Activated CD8-positive, alpha-beta memory T cell treated with anti-CD3 and anti-CD28 coated beads for 48 hours (primary cell): ENCODE measurements at places on chromosomes 4 and X.

DNA sequence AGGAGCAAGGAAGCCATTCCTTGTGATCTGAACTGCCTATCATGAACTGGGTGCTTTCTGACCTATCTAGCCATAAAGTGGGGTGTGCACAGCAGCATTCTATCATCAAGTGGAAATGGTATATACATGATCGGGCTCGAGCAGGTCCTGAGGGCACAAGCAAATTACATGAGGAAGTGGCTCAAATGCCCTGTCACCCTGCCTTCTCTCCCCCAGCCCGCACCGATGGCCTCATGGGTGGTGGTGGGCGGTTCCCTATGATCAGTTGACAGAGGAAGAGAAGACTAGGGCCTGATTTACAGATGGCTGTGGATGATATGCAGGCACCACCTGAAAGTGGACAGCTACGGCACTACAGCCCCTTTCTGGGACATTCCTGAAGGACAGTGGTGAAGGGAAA lies 46.3 kb upstream of the BCLAF3 start:
- DNase-seq, result no peak

- no peak for DNase-seq
These were observed 35.8 kb downstream of the GPM6A start for GRCh38 chr4:175776217-175776616.

GRCh38 chr4:55673424-55673823 lies 37.3 kb upstream of the NMU start:
- DNase-seq, result no peak

DNA sequence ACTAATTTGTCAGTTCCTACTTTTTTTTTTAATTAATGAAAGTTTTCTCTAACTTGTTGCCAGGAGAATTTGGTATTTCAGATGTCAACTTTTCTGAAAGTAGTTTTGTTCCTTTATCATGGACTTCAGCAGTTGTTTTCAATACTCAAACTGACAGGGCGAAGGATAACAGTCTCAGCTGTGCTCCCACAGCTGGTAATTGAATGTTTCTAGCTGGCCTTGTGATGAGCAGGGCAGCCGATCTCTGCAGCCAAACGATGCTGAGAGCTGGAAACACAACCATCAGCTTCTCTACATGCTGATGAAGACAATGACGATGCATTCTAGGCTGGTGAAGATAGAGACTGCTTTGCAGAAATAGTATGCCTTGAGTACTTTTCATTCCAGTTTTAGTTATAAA lies 130.0 kb upstream of the MAP9 start:
- DNase-seq, result no peak

GRCh38 chr4:59608466-59608865 lies 1591.7 kb upstream of the ADGRL3 start:
- no peak for DNase-seq

DNA sequence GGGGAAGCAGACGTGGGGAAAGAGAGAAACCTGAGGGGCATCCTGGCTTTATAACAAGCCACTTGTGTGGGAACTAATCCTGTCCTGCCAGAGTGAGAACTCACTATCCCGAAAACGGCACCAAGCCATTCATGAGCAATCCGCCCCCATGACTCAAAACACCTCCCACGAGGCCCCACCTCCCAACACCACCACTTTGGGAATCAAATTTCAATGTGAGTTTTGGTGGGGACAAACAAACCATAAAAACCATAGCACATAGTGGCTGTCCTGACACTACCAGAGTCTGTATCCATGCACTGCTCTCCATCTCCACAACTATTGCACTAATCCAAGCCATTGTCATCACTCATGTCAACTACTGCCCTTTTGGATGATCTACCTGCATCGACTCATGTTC lies 28.5 kb upstream of the SEPTIN6 start:
- no peak for DNase-seq

DNA sequence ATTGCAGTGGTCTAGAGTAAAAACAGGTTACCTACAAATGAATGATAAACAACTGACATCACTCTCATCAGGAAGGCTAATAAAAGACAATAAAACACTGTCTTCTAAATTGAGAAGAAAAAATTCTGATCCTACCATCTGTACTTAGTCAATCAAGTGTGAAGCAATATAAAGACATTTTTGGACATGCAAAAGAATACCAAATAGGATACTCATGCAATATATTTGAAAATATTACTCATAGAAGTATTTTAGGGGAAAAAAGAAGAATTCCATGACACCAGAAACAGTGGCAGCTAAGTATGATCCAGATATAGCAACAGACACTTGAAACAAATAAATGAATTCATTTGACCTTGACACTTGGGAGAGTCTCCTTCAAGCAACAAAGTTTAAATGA lies 63.8 kb upstream of the FAM120C start:
- DNase-seq, result no peak

- DNase-seq, result no peak
These were observed 79.8 kb downstream of the CLCN5 start for GRCh38 chrX:50002067-50002714.

- DNase-seq, result no peak
These were observed 614.5 kb downstream of the TMA16 start for GRCh38 chr4:164108971-164109370.

- DNase-seq, result no peak
These were observed 194.4 kb downstream of the CBR4 start for GRCh38 chr4:168815379-168816345.

DNA sequence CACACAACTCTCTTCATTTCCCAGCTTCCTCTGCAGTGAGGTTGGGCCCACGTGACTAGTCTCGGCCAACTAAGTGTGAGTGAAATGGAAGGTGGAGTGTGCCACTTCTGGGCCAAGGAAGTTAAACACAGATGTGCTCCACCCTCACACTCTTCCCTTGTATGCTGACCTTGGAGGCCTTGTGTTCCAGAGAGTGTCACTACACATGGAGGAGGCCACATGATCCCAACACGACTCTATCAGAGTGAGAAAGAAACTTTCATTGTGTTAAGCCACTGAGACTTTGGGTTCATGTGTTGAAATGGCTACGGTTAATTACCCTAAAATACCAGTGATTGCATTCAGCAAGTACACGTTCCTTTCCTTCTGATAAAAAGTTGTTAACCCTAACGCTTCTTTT lies 55.1 kb downstream of the TBC1D9 start:
- no peak for DNase-seq

GRCh38 chr4:24973747-24974601 lies 56.8 kb downstream of the LGI2 start:
- no peak for DNase-seq

DNA sequence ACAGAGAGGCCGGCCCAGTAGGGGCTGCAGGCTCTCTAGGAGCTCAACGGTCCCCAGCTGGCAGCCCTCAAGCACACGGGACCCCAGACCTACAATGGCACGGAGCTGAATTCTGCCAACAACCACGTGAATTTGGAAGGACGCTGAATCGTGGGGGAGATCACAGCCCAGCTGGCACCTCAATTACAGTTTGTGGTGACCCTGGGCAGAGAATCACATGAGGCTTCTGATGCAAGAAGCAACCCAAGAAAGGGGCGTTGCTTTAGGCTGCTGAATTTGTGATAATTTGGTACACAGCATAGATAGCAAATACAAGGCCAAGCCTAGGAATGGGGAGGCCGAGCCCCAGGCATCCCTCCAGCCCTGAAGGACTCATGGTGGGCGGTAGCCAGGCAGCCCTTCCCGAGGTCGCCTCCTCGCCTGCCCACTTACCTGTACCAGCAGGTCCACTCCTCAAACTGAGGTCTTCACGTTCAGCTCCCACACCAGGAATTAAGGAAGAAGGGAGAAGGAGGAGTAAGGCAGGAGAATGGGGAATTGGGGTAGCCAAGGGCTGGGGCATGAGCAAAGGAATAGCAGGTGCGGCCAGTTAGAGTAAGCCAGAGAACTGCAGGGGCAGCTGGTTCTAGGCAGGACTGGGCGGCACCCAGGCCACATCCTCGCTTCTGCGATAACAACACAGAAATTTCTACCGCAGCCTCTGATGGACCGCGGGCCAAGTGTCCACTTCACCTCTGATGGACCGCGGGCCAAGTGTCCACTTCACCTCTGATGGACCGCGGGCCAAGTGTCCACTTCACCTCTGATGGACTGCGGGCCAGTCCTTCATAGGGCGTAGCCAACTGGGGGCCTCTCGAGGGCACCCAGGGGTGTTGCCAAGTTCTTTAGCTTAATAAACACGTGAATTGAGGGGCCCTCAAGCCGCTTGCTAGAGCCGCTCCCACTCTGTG lies 23.4 kb upstream of the HTRA3 start:
- no peak for DNase-seq

- DNase-seq, result no peak
These were observed 356.5 kb downstream of the CBLL2 start for GRCh38 chrX:22629105-22629725.

DNA sequence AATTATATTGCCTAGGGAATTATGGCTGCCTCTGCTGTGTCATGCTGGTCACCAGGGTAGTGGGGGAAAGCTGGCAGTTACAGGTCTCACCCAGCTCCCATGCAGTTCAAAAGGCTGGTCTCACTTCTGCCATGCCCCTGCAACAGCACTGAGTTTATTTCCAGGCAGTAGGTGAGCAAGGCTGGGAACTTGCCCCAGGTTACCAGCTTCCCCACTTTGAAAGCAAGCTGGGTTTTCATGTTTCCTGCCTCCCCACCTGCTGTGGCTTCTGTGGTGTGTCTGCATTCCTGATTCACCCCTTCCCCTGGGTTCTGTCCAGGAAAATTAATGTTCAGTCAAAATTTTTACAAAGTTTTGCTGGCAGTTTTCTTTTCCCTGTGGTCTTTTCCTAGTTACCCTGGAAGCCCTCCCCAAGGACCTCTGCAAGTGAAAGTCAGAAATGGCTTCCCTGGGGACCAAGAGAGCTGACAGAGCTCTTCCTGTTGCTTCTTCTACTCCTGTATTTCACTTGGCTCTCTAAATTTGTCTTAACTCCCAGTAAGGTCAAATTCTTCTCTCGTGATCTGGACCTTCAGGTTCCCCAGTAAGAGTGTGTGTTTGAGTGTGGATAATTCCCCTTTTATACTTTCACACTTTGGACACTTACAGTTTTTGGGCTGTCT lies 58.5 kb upstream of the AGTR2 start:
- no peak for DNase-seq

- no peak for DNase-seq
These were observed 1.1 kb upstream of the USP38 start for GRCh38 chr4:143183513-143184216.

- no peak for DNase-seq
These were observed 19.9 kb downstream of the PHKA1 start for GRCh38 chrX:72694170-72694569.

DNA sequence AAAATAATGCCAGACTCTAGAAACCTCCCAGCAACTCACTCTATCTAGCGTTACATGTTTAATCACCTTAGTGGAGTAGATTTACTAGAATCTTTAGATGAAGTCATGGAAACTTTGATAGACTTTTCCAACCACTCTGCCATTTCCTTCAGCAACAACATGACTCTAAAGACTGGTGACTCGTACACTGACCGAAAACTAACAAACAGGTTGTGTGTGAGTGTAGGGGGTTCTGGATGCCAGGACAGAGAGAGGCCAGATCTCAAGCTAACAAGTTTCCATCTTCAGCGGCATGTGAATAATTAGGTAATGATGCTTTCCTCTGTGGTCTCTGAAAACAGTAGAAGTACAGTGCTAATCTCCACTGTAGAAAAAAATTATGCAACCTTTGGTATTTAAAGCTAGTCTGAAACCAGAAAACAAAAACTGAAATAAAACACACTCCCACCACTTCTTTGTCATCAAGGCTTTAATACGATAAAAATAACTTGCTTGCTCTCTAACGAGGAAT lies 286.4 kb downstream of the PRDM5 start:
- DNase-seq, result no peak

DNA sequence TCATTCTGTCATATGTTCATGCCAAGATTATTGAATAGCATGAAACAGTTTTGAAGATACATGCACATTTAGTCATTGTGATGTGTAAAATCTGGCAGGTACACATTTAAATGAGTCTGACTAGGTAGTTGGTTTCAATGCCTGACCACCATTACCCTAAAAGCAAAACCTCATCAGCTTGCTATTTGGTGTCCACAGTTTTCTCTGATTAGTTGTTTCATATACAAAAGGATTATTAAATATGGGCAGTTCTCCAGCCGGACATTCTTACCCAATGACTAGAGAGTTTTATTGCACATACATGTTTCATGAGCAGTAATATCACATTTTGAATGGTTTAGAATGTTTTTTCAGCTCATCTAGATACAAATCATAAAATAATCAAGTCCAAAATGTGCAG lies 23.7 kb downstream of the DCHS2 start:
- no peak for DNase-seq

DNA sequence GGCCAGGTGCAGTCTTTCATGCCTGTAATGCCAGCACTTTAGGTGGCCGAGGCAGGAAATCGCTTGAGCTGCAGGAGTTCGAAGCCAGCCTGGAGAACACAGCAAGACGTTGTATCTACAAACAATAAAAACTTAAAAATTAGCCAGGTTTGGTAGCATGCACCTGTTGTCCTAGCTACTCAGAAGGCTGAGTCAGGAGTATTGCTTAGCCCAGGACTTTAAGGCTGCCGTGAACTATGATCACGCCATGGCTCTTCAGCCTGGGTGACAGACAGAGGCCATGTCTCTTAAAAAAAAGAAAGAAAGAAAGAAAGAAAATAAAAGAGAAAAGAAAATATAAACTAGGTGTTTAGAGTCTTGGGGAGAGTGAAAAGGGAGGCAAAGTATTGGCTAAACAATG lies 96.4 kb upstream of the PDE5A start:
- no peak for DNase-seq

DNA sequence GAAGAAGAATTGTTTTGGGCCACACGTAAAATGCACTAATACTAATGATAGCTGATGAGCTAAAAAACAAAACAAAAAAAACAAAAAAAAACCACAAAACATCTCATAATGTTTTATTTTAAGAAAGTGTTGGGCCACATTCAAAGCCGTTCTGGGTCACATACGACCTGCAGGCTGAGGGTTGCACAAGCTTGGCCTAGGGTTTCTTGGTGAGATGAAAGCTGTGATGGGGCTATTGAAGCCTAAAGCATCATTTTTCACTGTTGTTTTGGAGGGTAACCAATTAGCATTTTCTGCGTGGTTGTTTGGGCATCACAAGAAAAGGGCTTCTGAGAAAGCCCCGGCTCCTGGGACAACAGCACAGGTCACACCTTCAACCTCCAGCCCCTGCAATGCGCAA lies 42.5 kb upstream of the ZNF157 start:
- DNase-seq, result no peak

DNA sequence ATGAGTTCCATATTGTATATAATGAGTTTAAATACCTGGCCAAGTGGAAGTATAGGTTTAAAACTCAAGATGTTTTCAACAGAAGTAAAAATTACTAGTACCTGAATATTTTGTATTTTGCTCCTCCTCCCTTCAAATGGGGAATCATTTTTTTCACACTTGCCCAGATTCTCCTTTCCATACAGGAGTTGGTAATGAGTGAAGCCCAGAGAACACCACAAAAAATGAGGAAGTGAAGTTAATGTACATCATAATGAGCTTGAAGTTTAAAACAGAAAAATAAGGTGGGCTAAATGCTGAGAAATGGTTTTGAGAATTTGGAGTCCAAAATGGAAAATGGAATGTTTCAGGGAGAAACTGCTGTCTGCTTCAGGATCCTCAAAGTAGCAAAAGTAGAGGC lies 364.8 kb upstream of the EMCN start:
- no peak for DNase-seq

DNA sequence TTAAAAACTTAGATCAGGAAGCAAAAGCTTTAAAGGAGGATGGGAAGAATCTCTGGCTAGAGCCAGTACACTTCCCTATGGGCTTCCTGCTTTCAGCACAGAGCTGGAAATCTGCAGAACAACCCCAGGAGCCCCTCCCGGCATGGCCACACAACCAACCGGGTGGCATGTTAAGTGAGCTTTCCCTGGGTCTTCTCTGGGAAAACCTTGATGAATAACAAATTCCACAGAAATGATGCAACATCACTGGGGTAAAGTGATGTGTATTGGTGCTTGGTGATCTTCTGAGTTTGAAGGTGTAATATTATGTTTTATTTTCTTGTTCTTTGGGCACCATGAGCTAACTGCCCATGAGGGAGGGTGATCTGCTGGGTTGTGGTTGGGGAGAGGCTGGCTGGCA lies 22.1 kb downstream of the NHS start:
- DNase-seq, result no peak
